ENCODE measurements at places on chromosomes 7 and 10.

DNA sequence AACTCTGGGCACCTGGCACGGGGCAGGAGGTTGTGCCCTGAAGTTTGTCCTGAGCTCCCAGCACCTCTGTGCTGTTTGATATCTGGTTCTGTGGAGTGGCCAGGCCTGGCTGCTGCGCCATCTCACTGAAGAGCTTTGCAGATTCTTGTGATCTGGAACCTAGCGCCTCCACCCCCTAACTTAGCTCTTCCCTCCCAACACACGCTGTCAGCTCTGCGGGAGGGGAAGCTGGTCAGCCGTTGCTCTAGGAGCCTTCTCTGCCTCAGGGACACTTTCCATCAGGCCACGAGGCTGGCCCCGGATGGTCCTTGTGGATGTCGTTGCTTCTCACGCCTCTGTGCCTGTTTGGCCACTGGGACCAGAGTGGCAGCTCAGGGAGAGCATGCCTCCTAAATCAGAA lies 213.2 kb downstream of the CCDC3 start:
- no peak for DNase-seq

DNA sequence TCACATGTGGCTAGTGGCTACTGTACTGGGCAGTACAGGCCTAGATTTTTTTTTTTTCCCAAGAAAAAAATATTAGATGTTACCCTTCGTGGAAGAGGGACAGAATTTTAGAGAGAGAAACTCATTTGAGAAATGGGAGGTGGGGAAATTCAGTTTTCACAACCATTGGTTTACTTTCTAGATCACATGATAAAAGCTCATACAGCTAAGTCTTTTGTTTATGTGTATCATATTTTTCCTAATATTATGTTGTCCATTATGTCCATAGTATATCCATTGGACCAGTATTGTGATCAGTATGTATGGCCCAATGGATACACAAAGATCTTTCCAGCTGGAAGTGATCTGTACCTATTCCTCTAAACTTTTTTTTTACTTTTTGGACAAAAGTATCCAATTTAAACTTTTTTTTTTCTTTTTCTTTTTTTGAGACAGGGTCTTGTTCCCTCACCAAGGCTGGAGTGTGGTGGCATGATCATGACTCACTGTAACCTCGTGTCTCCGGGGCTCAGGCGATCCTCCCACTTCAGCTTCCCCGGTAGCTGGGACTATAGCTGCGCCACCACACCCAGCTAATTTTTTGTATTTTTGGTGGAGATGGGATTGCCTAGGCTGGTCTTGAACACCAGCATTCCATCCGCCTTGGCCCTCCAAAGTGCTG lies 4.1 kb downstream of the CALU start:
- no peak for DNase-seq

DNA sequence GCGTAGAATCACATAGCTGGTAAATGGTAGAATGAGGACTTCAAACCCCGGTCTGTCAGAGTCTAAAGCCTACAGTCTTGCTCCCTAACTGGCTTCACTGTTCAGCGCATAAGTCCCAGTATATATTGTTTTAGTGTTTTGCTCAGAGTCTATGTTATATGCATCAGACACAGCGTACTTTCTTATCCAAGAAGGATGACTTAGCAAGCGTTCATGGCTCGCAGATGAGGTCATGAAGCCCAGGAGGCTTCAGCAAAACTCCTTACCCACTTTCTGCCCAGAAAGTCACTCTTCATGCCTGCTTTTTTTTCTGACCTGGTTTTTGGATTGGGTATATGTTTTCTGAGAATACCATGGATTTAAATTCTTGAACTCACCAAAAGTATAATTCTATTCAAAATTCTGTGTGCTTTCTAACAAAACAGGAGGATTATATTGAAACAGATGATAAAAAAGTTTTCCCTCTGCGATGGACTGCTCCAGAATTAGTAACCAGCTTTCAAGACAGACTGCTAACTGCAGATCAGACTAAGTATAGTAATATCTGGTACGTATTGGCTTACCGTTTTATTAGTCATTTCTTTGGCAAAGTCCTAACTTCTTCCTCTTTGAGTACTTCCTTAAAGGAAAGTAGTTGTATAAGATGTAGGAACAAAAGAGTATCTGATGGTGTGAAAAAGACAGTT lies 24.6 kb upstream of the BHLHA15 start:
- no peak for DNase-seq

DNA sequence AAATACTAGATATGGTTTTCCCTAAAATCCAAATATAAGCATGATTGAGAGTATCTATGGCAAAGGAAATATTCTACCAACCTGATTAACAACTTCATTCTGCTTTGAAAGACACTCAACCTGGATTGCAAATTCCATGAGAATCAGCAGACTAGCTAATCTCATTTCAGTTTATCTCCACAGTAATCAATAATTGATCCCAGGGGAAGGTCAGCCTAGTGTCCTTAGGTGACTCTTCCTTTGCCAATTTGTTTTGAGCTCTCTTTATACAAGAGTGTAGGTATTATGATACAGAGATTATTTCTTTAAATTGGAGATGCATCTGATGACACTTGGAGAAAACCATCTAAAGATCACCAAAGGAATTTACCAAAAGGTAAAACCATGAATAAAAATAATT lies 100.3 kb downstream of the GRM8 start:
- no peak for DNase-seq

- DNase-seq = no peak
Observed at GRCh38 chr10:97466755-97467154, 20.8 kb downstream of the ZDHHC16 start.

DNA sequence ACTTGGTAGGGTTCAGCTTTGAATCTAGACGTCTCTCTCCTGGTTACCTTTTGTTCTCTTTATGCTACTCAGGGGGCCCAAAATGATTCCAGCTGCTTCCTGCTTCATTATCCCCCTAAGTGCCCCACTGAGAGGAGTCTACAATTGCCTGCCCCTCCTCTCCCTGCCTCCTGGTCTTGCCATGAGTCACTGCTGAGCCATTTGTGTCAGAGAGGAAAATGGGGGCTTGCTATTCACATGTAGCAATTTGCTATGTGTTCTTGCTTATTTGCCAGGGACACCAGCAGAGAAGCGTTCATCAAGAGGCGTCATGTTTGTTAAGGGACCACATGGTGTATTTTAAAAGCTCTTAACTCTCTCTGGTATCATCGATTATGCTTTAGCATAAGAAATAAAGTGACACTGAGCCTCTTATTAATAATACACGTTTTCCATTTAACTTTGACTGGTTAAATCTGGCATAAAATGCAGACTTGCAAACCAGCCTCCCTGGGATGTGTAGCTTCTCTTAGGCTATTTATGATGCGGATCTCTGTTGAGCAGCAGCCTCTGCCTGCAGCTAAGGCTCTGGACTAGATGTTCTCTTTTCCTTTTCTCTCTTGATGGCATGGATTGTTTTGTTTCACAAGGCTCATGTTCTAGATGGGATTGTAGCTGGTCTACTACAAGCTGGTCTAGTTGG lies 239.3 kb downstream of the AUTS2 start:
- no peak for DNase-seq

DNA sequence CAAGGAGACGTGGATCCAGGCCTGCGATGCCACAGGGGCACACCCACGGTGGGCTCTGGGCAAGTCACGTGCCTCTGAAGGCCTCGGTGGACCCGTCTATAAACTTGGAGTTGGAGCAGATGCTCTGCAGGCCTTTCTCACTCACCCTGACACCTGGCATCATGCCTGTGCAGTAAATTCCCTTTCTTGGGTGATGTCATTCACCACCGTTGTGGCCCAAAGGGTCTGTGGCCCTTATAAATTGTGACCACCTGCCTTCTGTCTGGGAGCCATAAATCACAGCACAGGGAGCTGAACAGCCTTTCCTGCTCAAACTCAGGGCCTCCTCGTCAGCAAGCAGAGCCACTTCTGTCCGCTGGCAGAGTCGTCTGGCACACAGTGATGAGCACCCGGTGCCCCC lies 52.2 kb downstream of the GPAM start:
- DNase-seq = no peak

GRCh38 chr7:147885869-147886268 lies 704.7 kb upstream of the C7orf33 start:
- DNase-seq = no peak

DNA sequence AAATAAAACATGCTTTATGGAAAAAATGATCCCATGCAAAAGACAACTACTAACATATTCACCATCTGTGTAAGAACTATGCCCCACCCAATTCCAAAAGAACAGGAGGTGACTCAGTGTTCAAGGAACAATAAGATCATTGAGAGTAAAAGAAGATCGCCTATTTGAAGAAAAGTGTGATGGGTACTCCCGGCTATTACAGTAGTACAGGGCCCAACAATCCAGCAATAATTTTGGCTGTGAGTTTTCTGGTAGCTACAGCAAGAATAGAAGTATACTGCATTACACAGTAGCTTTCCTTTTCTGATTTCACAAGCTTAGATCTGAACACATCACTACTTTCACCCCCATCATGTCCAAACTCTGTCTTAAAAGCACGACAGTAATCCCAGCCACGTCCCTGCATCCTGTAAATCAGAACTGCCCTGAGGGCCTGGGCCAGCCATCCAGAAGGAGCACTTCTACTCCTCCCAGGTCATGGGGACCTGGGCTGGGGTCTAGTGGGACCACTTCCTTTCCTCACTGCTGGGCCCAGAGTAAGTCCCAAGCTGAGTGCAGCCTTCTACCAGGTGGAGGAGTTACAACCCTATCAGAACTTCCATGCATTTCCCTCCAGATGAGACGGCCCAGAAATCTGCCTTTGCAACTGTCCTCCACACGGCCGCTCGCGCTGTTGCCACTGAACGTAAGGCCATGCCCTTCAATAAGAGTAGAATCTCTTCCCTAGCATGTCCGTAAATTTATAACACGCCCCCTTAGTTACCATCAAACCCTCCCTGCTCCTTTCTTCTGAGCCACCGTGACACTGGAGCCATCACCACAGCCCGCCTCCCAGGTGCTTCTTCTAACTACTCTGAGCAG lies 7.9 kb downstream of the ESYT2 start:
- no peak for DNase-seq
